ENCODE measurements at places on chromosomes 1 and 21.

DNA sequence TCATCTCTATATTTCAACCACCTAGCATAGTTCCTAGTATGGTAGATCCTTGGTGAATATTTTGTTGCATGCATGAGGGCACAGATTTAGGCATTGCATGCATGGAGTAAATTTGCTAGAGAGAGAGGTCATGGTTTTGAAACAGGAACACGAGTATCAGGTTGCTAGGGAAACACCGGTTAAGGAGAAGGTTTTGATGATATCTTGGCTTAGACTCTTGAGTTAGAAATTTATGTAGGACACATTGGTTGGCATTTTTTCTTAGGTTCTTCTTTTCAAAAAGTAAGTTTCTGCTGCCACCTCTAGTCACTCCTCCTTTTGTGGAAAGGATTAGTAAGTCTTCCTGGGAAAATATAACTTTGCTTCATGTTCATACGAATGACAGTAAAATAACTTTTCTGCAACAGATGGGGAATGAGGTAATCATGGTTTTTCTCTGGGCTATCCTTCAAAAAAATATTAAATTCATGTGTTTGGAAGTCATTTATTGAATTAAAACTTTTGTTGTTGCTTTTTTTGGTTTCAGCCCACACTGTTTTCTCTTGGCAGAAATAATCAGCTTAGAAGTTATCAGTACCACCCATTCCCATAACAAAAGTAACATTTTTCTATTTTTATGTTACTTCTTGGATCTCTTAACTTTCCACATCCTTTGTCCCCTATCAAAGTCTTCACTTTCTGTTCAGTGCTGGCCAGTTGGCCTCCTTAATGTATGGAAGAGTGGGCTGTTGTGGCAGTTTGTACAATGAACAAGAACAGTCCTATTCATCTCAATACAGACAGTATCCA lies 97.3 kb downstream of the PLA2G4A start:
- peak; percentile 82 for DNase-seq

GRCh38 chr1:55696891-55697290 lies 481.7 kb upstream of the USP24 start:
- no peak for DNase-seq

DNA sequence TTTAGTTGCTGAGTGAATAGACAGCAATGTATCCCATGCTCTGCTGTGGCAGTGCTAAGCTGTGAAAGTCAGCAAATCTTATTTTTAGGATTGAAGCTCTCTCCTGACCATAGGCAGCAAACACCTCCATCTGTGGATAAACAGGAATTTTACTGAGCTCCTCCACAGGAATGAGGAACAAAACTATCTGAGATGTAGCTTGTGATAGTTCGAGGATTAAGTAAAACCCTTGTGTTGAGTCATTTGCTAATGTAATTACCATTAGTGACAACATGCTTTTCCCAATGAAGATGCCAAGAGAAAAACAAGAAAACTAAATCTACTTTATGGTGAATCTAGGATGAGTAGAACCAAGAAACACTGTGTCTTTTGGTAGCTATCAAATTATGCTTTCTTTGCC lies 122.7 kb downstream of the CLEC20A start:
- peak; percentile 20 for DNase-seq

- no peak for DNase-seq
These were observed 2.8 kb downstream of the TGFB2 start for GRCh38 chr1:218347723-218348627.

Measured in BJ (cell line).